ENCODE measurements at places on chromosomes 4 and X. TPM values are rescaled to one million over a fixed set of nuclear protein-coding genes. Genes with fewer than 3 reads are reported as not detected.

- no peaks in the 10 kb centered on the region for H3K27me3 ChIP-seq
- H3K36me3 ChIP-seq: no peaks in the 10 kb centered on the region
- no peak overlapping the region for H3K27ac ChIP-seq
- DNase-seq: no peak
- no peak overlapping the region for H3K4me3 ChIP-seq
Measured at GRCh38 chr4:38788317-38788716, 5.5 kb upstream of the TLR10 start.

- H3K4me1 ChIP-seq: no peaks in the 10 kb centered on the region
- no peak for DNase-seq
- no peaks in the 10 kb centered on the region for H3K36me3 ChIP-seq
- no peak overlapping the region for H3K27ac ChIP-seq
- H3K4me3 ChIP-seq: no peak overlapping the region
- H3K27me3 ChIP-seq: no peaks in the 10 kb centered on the region
Measured at GRCh38 chrX:109974906-109975655, 27.8 kb upstream of the TMEM164 start.

- no peak overlapping the region for H3K27ac ChIP-seq
- H3K4me1 ChIP-seq: no peaks in the 10 kb centered on the region
- H3K27me3 ChIP-seq: no peaks in the 10 kb centered on the region
- H3K4me3 ChIP-seq: no peak overlapping the region
- no peak for DNase-seq
Measured at GRCh38 chr4:186759990-186760389, 36.3 kb upstream of the FAT1 start.

- no peak for DNase-seq
- H3K4me3 ChIP-seq: no peak overlapping the region
- H3K27ac ChIP-seq: no peak overlapping the region
- no peaks in the 10 kb centered on the region for H3K4me1 ChIP-seq
- H3K27me3 ChIP-seq: no peaks in the 10 kb centered on the region
Measured at GRCh38 chrX:96002431-96002830, 682.2 kb upstream of the DIAPH2 start.

DNA sequence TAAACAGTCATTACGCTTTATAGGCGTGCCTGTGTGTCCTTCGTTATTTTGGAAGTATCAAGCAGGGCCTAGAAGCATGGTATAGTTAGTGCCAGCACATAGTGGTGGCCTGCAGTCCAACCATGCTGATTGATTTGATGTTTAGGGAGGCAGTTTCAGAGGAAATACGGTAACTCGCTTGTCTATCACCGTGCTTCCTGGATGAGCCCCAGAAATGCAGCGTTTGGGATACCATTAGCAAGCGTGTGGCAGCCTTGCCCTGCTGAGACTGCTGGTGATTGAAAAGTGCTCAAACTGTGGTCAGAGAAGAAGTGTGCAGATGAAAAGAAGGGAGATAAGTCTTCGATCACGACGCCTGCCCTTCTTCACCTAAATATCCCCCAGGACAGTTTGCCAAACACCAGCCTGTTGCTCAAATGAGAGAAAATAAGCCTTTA is 158.4 kb downstream of the CHIC2 start:
- no peaks in the 10 kb centered on the region for H3K36me3 ChIP-seq
- no peak overlapping the region for H3K4me3 ChIP-seq
- H3K27me3 ChIP-seq: peaks cover 10% of the 10 kb centered on the region
- H3K4me1 ChIP-seq: peaks cover 3% of the 10 kb centered on the region
- no peak overlapping the region for H3K27ac ChIP-seq

DNA sequence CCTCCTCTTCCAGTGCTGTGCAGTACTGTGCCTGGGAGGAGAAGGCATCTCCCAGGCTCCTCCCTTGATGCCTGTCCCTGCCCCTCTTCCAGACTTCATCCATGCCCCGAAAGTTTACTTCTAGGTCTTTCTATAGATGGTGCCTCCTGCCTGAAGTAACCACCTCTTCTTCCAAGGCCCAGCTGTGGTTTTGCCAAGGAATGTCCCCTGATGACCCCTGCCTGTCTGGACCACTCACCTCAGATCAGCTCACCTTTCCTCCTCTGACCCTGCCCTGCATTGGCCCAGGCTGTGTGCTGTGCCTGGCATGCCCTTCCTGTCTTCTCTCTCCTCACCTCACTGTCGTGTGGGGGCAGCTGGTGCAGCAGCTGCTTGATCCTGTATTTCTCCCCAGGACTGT is 6.8 kb downstream of the PRICKLE3 start:
- peaks cover 6% of the 10 kb centered on the region for H3K36me3 ChIP-seq
- H3K27ac ChIP-seq: no peak overlapping the region
- H3K4me1 ChIP-seq: peaks cover 4% of the 10 kb centered on the region

Gene POLR2B
- total RNA-seq: 136 TPM

Gene MAGEA2B
- total RNA-seq: not detected

Gene AWAT2
- total RNA-seq: not detected

Gene CT45A2
- total RNA-seq: not detected
